ENCODE measurements at places on chromosomes 6 and 20. TPM values are rescaled to one million over a fixed set of nuclear protein-coding genes. Genes with fewer than 3 reads are reported as not detected.

GRCh38 chr20:31770243-31770642 is 31.2 kb downstream of the TPX2 start:
- DNase-seq, result peak; percentile 31

Gene FUT9
- not detected for total RNA-seq

Gene SAPCD1
- total RNA-seq, result 4.0 TPM

DNA sequence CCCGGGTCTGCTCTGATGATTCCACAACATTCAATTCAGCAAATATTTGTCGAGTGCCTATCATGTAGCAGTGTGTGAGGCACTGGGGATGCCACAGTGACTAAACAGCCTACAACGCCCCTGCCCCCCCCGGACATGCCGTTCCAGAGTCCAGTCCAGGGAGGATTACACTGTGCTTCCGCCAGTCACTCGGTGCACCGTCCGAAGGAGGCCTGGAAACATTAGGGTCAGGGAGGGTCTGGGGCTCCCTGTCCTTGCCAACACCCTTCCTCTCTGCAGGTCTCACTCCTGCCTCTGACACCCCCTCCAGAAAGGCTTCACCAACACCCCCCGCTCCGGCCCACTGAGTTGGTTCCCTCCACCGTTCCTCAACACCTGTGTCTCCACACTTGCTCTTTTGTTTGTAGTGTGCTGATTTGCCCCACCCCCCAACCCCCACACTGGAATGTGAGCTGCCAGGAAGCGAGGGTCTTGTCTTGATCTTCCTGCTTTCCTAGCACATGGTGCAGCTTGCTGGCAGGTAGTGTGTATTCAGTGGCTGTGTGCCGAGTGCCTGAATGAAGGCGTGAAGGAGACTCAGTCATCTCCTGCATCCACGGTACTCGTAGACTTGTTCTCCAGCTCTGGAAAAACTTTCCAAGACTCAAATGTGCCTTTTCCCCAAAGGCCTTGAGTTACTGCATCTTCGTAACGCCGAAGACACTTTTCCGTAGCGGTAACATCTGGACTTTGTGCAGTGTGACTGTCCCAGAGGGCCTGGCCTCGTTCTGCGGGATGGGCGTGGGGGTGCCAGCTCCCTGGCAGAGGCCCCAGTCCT is 150.4 kb downstream of the ZDHHC14 start:
- DNase-seq, result no peak

DNA sequence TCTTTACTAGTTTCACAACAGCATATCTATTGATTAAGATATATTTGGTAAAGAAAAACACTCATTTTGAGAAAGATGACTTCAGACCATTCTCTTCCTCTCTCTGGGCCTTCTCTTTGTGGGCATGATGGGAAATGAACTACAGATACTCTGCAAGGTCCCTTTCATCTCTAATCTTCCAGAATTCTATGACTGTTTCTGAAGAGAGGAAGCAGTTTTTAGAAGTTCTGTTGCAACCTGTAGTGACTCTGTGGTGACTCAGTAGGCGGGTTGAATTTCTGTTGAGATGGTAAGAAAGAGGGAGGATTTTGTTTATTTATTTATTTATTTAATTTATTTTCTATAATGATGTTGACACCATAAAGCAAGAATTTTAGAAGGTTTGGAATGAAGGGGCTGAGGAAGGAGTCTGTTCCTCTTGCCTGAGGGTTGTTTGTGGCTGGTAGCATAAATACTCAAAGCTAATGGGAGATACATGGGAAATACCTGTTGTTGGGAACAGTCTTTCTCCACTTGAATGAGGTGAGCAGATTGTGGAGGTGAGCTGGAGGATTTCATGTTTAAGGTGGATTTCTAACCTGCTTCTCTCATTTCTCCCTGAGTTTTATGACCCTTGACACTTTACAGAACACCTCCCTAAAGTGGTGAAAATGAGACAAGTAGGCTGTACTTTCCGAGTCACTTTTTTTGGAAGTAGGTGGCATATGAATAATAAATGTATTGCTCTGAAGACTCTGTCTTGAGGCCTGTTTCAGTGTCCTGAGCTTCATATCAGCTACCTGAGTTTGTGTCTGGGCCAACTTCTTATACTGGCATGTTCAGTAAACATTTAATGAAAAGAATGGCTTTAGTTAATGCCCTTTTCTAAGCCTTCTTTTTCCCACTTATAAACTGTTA is 15.0 kb downstream of the ACSS2 start:
- DNase-seq, result no peak

GRCh38 chr6:41055149-41055548 is 2.1 kb downstream of the APOBEC2 start:
- DNase-seq, result no peak

DNA sequence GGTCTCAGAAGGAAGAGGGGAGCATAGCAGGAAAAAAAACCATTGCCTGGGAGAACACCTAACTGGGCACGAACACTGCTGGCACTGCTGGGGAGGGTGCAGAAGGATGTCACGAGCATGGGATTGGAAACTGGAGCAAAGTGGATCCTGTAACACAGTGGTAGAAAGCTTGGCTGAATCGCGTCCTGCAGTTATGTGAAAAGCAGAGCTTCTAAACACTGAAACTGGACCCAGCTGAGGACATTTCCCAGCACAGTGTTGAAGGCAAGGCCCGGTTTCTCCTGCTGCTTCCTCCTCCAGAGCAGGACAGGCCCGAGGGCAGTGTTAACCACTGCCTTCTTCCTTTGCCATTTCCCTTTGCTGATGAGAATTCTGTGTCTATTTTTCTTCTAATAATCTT is 6.7 kb downstream of the APMAP start:
- no peak for DNase-seq

All from CD8-positive, alpha-beta T cell (primary cell).